ENCODE measurements at places on chromosomes 7 and 10.

DNA sequence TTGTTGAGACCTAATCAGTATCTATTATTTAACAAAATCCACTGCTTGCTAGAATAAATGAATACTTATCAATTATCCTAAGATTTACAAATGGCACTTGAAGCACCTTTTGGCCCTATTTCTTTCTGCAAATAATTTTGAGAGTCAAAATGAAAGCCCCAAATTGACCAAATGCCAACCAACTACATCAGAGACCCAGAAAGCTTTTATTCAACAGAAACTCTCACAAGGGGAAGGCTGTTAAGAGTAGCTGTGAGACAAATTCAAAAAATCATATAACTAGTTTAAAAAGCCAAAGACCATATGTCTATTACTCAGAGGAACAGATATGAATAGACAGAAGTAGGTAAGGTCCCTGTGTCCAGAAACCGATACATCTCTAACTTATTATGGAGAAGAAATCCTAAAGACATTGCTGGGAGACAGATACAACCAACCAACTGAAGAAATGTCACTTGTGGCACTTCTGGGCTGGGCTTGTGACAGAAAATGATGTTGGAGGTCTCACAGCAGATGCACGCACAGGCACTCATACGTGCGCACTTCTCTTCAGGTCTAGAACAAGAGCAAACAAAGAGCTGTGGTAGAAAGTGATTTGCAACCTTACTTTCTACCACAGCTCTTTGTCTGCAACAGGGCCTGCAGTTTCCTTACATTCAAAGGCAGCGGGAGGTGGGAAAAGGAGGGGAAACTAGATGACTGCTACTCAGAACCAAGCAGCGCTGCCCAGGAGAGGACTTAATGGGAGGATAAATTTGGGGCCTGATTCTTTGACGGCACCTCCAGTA is 58.6 kb upstream of the KCNIP2 start:
- no peak for DNase-seq

GRCh38 chr10:125462845-125463244 is 220.1 kb downstream of the TEX36 start:
- DNase-seq: no peak

- peak; percentile 67 for DNase-seq
Measured at GRCh38 chr7:30845426-30846135, 66.1 kb upstream of the AQP1 start.

- DNase-seq: no peak
Measured at GRCh38 chr10:30931094-30931493, 100.6 kb downstream of the ZNF438 start.

- peak; percentile 50 for DNase-seq
Measured at GRCh38 chr10:95360122-95360714, 69.4 kb upstream of the PDLIM1 start.

DNA sequence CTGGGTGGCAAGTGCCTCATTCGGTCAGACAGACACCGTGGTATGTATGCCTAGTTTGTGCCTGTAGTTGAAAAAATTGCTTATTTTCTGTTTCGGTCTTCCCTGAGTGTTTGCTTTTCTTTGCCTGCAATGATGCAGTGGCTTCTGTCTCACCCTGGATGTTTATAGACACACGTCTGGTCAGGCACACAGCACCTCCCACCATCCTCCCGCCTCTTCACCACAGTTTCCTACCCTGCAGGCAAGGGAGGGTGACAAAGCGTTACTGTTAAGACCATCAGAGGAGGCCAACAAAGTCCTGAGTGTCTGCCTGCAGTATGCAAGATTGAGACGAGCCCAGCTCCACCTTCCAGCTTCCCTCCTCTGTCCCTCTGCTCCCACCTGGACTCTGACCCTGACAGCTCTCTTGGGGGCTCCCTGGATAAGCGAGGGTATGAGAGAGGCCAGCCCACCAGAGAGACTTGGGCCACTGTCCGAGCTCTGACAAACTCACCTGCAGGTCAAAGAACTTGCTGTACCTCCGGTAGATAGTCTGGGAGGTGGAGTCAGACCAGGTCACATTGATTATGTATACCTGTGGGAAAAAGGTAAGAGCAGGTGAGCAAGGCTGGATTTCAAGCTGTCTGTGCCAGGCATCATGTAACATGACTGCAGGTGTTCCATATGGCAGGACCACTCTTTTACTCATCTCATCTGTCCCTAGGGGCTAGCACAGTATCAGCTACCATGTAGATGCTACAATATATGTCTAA is 54.4 kb downstream of the SH3PXD2A start:
- DNase-seq: no peak

DNA sequence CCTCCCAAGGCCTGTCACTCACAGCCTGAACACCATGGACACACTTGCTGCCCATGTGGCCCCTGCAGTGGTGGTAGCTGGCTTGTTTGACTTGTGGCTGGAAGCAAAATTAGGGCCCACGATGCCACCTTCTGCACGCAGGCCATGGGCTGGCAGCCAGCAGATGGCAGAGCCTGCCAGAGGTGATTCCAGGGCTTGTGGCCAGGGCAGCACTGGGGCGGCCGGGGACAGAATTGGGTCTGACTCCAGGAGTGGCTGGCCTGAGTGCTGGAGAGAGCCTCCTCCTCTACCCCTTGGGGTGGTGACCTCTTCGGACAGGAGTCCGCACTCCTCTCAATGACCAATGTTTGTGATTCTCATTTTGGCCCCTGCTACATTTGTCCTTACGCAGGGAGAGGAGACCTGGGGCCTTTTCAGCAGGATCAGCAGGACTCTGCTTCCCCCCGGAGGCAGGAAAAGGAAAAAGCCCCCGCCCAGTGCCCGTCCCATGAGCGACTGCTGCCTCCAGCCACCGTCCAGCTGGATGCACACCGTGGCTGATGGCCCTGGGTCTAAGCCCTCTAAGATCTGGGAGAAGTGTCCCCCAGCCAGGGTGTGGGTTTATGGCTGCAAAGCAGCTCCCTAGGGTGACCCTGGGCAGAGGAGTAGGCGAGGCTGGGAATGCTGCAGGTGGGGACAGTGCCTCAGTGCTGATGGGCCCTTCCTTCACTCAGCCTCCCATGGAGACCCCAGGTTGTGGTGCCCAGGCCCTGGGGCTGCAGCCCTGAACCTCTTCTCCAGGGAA is 26.5 kb downstream of the DNAJB12 start:
- peak; percentile 68 for DNase-seq

- no peak for DNase-seq
Measured at GRCh38 chr7:100544386-100544785, 5.4 kb downstream of the AGFG2 start.

DNA sequence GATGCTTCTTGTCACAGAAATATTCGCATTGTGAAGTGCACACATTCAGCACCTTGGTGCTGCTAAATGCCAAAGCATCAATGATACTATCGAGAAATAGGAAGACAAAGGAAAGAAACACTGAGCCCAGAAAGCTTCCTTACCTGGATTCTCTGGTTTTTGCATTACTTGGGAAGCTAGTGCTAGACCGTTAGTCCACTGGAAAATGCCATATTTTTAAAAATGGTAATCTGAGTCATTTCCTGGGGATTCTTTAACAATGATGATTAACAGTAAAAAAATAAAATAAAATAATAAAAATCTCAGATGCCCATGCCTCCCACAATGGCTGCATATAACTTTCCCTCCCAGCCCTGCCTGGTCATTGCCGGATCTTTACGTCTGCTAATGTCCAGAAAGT is 420.1 kb upstream of the MGMT start:
- DNase-seq: no peak

GRCh38 chr7:84236398-84236797 is 41.8 kb upstream of the SEMA3A start:
- no peak for DNase-seq

DNA sequence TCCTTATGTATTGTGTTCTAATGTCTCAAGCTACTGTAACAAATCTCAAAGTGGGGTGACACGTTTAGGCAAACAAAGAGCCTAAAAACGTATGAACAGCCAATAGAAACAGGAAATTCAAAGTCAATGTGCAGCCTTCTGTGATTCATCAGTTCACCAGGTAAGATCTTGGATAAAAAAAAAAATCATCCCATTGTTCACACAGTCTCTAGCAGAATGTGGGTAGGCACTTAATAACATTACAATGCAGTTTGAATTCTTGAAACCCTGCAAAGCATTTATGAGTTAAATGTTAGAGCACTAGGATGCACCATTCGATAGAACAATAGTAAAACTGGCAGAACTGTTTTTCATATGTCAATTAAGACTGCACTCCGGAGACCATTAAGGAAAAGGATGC is 88.2 kb upstream of the HDAC9 start:
- no peak for DNase-seq

- DNase-seq: no peak
Measured at GRCh38 chr10:57338823-57339558, 928.7 kb downstream of the IPMK start.

DNA sequence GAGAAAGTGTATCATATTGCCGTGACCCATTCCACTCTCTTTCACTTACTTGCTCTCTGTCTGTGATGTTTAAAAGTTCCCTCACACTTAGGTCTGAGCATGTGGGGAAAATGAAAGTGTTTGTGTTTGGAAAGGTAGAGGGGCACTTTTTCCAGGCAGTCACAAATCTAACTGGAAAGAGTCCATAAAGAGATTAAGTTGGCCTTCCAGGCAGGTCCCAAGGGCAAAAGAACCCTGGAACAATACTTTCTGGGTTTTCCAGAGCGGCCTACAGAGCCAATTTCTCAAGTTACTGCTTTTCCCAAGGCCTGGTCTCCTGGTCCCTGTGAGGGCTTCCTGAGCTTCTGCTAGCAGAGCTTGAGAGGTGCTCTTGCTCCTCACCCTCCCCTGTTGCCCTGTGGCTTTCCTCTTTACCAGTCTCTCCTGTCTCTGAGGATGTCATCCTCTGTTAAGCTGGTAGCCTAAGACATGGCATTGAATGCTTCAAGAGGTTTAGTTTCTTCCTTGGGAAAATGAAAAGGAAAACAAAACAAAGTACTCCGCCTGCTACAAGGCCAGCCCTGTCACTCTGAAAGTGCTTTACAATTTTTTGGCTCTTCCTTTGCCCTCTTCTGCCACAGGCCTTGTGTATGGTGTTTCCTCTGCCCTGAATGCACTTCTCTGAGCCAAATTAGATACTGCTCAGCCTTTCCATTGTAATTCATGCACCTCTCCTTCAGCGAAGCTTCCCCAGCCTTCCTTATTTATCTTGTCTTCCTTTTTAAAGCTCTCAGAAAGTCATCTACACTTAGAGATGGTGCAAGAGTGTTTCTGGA is 20.1 kb downstream of the TES start:
- DNase-seq: no peak

GRCh38 chr10:79487296-79488194 is 24.8 kb upstream of the EIF5AL1 start:
- peak; percentile 71 for DNase-seq

- DNase-seq: no peak
Measured at GRCh38 chr7:70455925-70456324, 676.0 kb upstream of the GALNT17 start.

DNA sequence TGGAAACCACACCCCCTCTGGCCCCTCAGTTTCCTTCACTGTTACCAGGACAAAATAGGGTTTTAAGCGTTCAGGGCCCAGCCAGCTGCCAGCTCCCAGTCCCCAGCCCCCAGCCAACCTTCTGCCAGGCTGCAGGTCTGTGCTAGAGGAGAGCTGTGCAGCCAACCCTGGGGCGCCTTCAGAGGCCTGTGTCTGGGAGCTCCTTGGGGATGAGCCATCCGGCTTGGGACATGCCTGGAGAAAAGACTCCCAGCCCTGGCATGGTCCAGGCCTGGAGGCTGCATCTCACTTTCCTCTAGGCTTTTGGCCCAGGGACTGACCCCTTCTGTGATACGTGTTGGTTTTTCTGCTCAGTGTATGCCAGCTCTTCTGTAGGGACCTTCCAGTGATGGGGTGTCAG is 487.6 kb upstream of the MGMT start:
- no peak for DNase-seq

All from MG63 (cell line).